CD8-positive, alpha-beta memory T cell (primary cell): ENCODE measurements at places on chromosomes 6 and 20.

DNA sequence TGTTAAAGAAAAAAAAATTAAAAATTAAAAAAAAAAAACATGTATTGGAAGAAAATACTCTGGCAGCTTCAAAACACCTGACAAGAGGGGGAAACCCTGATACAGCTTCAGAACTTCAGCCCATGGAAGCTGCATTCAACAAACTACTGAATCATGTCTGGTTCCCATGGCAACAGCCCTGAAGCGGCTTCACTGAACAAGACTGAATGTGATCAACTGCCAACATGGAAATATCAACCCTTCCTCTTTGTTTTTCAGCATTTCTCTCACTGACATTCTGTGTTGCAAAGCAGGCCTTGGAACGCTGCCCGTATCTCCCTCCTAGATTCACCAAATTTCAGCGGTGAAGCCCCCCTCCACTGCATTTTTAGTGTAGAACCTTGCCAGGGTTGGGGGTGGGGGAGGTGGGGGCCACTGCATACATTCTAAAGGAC, 91.3 kb upstream of the SHLD1 start:
- DNase-seq = no peak

DNA sequence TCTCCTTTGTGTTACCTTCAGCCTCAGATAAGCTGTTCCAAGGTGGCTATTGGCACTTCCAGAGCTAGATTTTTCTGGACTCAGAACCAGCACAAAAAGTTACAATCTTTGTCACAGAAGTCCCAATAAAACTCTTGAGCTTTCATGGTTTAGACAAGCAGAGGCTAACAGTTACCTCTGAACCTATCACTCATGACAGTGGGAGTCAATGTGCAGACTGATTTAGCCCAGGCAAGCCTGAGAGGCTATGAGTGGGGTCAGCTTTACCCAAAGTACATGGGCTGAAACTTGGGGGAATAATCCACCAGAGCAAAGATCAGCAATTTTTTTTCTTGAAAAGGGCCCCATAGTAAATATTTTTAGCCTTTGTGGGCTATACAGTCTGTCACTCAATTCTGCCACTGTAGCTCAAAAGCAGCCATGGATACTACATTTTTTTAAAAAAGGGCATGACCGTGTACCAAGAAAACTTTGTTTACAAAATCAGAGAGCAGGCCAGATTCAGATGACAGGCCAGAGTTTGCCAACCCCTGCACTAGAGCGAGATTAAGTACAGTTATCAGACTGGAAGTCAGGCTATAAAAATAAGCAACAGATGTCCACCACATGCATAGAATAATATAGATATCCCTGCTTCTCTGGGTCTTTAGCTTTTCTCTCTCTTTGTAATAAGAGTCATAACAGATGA, 20.0 kb downstream of the CCN2 start:
- DNase-seq = no peak

GRCh38 chr6:49648036-49648435, 11.4 kb upstream of the RHAG start:
- DNase-seq = no peak

DNA sequence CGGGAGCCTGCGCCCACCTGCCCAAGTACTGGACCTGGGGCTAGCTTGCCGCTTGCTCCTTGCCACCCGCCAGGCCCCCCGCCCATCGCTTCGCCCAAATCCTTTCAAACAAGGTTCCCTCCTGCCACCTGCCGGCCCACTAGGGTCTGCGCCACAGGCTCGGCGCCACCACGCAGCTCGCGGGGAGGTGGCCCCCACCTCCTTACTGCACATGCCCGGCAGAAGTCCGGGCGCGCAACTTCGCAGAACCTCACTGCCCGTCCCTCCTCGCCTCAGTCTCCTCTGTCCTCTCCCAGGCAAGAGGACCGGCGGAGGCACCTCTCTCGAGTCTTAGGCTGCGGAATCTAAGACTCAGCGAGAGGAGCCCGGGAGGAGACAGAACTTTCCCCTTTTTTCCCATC, 11.2 kb downstream of the GNAS-AS1 start:
- DNase-seq = peak; percentile 27

DNA sequence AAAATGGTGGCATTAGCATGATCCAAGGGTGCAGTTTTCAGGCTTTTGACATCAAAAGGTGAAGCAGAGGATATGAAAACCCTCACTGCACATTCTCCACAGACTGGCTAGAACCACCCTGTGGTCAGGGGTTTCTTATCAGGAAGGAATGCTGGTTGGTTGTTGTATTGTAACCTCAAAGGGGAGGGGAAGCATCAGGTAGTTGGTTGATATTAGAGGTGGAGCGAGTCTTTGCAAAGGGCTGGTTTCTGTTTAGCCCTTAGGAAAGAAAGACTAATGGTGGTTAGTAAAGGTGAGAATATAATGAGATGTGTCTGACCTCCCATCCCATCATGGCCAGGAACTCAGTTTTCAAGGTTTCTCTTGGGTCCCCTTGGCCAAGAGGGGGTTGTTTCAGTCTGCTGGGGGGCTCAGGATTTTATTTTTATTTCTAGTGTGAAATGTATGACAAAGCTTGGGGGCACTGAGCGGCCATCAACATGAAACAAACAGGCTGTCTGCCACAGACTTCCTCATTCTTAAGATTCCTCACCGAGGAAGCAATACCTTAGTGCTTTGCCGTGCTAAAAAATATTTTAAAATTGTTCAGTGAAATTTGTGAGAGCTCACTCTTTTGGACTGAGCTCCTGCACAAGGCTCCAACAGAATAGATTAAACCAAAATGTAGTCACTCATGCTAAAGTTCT, 47.5 kb upstream of the PROKR2 start:
- DNase-seq = no peak

DNA sequence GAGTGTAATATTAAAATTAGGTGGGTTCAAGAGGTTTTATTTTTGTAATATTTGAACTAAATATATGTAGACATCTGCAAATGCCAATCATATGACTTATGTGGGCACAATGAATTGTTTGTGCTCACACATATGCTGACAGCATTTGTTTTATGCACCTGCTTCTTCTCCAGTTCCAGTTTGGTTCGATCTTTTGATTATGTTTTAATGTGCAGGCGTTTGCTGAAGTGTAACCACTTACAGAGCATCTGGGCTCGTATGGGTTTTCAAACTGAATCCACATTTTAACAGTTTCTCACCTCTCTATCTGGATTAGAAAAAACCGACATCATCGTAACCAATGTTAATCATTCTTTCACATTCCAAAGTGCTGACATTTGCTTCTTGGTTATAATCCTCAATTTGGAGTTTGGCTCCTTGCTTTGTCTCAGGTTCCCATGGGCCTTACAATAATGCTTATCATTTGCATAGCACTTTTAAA, 129.1 kb upstream of the SPACA1 start:
- DNase-seq = no peak

DNA sequence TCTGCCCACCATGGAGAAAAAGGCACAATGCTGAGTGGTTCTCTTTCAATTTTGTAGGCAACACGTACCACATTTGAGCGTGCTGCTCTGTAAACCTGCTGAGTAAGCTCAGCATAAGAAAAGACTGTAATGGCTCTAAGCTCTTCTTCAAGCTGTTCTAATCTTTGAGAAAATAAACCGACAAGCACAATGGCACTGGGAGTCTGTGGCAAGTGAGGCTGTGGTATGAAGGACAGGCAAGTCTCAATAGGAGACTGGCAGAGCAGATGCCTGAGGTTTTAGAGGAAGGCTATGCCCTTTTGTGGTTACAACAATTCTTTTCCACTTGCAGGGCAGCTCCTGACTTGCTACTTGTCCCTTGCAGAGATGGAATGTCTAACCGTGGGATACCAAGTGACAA, 136.7 kb upstream of the EXOC2 start:
- no peak for DNase-seq

DNA sequence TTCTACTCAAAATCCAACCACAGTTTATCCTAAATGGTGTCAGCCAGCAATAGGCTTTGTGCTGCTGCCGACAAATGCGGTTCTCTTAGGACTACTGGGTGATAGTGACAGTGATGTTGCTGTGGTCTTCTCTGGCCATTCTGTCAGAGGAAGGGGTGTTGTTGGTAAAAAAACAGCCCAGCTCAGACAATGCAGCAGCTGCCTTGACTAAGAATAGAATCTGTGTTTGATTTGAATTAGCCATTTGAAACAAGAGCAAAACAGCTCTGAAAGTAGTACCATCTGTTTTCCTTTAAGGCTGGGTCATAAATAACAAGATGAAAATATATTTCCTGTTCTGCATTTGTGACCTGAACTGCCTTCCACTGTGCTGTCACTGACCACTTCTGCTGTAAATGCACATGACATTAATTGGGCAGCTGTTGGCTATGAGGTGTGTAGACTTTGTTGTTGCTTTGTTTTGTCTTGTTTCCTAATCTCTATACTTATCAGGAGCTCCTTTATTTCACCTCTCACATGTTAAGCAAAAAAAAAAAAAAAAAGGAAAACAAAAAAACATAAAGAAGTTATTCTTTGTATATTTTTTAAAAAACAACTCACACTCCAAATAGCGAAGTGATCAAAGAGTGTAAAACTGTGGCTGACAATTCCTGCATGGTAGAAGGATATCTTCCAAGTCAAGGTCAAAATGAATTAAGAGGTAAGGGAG, 497.8 kb upstream of the ARID1B start:
- DNase-seq = no peak

DNA sequence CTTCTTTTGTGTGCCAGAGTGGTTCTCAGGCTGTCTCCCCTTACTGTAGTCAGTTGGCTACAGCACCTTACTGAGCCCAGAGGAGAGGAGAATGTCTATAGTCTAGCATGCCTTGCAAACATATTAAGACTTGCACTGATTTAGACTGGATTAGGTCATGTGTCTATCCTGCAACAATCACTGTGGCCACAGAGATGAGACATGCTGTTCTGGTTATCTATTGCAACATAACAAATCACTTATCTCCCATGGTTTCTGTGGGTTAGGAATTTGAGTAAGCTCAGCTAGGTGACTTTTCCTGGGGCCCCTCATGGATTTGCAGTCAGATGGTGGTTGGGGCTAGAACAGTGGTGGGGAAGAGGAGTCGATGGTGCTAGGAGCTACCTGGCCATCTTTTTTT, 261.3 kb downstream of the SOD2 start:
- no peak for DNase-seq

- DNase-seq = no peak
Measured at GRCh38 chr6:16851758-16852157, 90.5 kb upstream of the ATXN1 start.

DNA sequence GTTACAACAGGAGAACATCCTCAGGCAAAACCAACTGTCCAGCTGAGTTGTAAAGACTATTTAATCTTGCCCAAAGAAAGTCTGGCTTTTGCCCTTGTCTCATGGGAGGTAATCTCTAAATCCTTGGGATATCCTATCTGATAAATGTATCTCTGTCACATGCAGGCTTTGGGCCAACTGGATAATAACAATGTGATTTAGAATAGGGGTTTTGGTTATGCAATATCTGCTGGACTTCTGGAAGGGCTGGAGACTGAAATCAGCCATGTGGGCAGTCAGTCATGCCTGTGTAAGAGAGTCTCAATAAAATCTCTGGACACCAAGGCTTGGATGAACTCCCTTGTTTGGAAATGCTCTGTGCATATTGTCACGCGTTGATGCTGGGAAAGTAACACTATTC, 56.3 kb upstream of the PRL start:
- DNase-seq = no peak

- DNase-seq = no peak
Measured at GRCh38 chr6:56655249-56655648, 12.6 kb upstream of the DST start.

DNA sequence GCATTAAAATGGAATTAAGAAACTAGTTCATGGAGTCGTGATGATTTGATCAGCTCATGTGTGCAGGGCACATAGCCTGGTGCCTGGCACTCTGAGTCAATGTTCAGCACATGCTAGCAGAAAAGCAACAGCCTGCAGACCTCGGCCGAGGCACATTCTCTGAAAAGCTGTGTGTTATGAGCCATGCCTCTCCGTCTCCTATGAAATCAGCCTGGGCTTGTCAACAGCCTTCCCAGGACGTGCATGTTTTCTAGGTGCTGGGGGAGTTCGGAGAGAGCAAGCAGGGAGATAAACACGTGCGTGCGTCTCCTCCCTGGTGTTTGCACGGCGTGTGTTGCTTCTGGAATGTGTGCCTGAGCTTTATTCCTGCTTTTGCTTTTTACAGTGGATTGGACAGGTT, 207.8 kb upstream of the KCNG1 start:
- DNase-seq = no peak

GRCh38 chr6:37838219-37838921, 18.8 kb downstream of the ZFAND3 start:
- no peak for DNase-seq

- no peak for DNase-seq
Measured at GRCh38 chr6:169189182-169189581, 64.5 kb downstream of the THBS2 start.

DNA sequence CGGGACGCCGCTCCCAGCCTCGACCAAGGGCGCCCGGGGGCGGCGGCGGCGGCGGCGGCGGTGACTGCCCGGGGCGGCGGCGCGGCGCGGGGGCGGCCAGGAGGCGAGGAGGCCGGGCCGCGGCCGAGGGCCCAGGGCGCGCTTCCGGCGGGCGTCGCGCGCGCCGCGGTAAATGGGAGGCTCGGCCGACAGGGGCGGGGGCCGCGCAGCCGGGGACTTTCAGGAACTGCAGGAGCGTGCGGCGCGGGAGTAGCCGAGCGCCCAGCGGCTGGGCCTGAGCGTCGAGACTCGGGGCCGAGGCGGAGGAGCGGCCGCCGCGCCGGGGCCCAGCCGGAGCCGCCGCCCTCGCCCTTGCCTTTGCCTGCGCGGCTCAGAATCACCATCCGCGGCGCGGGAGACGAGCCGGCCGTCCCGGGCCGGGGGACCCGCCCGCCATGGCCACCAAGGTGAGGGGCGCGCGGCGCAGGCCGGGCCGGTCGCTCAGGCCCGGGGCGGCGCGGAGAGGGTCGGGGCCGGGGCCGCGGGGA, at the start of gene SNX9:
Gene SNX9, plus strand, starts transcription at position 246 of the 527 bp plus-strand sequence. Its CDS starts 189 bp downstream, at position 435.
- DNase-seq = peak; percentile 73

DNA sequence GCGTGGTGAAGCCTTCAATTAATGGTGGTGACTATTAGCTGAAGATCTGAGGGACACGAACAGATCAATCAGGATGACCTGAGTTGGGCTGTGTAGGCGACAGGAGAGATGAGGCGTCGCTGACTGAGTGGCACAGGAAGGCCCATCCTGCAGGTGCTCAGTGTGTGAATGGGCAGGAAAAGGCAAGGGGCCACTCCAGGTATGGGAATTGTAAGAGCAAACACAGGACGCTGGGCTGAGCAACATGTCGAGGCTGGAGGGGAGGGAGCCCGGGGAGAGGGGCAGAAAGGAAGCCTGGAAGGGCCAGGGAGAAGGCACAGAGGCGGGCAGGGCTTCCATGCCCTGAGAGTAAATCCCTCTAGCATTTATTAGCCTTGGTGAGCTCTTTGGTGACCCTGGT, 151.0 kb downstream of the VEGFA start:
- DNase-seq = no peak

- DNase-seq = no peak
Measured at GRCh38 chr6:71049198-71049770, 92.4 kb upstream of the B3GAT2 start.

- no peak for DNase-seq
Measured at GRCh38 chr20:56752274-56752673, 123.2 kb downstream of the TFAP2C start.

GRCh38 chr6:121549736-121550135, 114.3 kb downstream of the GJA1 start:
- DNase-seq = no peak
